Stimulated activated CD8-positive, alpha-beta memory T cell treated with anti-CD3 and anti-CD28 coated beads, Interleukin-15, amount 100 ng/mL, for 4 hours (primary cell): ENCODE measurements at places on chromosomes 11 and 22.
A peak's percentile ranks its signal among the peaks of the same experiment; 100 is the strongest.

GRCh38 chr11:45169310-45170072, 23.1 kb downstream of the PRDM11 start:
- DNase-seq: no peak

GRCh38 chr11:115616971-115617370, 112.8 kb upstream of the CADM1 start:
- DNase-seq: no peak

GRCh38 chr11:30504468-30504867, 81.7 kb downstream of the MPPED2 start:
- DNase-seq: no peak

DNA sequence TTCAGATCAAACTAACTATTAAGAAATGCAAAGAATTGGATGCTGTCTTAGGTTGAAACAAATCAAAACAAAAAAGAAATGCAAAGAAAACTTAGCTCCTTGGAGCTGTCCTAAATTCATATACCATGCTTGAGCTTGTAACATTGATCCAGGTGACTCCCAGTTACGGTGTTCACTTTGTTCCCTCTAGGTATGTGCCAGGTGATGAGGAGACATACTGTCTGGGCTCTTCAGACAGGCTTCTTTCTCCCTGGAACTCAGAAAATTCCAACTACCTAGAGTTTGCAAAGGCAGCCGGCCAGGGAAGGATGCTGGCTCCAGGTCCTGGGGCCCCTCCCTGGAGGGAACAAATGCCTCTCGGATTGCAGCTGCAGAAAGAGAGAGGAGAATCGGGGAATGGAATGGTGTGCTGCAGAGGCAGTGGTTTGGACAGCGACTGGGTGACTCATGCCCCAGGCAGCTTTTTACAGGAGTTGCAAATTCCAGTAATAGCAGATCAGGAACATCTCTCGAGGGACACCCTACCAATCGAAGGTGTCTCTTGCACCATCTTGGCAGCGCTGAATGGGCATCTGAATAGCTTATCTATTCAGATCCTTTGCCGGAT, 12.3 kb upstream of the ASPHD2 start:
- DNase-seq: no peak

DNA sequence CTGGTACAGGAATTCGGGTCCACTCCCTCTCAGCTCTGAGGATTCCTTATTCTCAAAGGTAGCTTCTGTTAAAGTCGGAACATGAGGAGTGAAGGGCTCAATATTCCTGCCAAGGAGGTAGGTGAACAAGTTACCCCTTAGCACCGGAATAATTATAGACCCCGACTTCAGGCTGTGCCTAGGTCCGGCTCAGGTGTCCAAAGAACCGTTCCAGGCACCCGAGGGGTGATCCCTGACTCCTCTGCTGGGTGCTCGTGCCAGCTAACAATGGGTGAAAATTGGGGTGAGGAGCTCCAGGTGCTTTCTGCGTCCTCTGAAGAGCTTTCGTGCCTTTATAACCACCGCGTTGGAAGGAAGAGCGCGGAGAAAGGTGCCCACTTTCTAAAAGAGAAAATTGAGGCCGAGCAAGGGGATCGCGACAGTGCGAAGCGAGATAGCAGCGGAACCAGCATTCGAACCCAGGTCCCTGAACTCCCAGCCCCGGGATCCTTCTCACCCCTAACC, 393 bp downstream of the CYB561A3 start:
- DNase-seq: no peak

- DNase-seq: no peak
These were observed 13.6 kb upstream of the ZNRF3 start for GRCh38 chr22:28869736-28870135.

DNA sequence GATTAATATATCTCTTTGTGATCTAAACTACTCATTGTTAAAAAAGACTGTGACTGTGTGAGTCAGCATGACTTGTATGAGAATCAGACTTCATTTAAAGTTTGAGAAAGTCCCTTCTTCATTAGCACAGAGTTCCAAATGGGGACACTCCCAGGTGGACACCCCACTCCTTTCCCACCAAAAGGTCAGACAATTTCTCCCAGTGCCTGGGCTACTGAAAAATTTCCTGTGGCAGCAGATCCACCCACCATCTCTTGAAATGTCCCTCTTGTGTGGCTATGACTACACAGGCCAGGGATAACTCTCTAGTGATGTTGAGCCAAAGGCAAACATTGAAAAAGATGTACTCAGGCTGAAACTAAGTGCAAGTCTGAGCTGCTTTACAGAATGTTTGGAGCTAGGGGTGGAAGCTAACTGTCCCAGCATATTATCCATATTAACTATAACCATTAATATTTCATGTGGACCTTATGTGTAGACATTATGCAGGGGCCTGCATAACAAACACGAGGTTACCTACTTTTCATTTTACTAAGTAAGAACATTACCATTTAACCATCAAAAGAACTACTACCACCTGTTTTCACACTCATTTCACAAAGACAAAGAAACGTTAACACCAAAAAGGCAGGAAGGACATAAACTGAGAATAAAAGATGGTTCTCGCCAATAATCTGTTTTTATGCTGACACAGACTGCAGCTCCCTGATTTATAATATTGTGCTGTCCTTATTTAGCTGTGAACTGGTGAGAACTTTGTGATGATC, 44.8 kb downstream of the MMP20 start:
- DNase-seq: no peak

- no peak for DNase-seq
These were observed 25.4 kb downstream of the TAF1D start for GRCh38 chr11:93715797-93716396.

DNA sequence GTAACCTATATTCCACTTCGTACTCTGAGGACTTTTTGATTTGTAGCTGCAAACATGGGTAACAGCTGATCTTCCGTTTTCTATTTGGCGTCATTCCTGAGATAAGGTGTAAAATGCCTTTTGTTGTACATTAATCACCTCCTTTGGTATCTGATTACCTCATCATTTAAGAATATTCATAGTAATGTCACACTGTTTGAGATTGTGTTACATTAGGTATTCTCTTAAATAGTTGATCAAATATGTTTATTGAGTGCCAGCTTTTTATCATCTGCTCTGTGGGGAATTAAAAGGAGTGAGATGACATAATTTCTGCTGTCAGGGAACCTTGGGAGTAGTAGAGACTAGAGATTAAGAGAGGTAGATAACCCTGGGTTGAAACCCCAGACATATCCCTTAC, 5.9 kb downstream of the NCAM1 start:
- DNase-seq: no peak

DNA sequence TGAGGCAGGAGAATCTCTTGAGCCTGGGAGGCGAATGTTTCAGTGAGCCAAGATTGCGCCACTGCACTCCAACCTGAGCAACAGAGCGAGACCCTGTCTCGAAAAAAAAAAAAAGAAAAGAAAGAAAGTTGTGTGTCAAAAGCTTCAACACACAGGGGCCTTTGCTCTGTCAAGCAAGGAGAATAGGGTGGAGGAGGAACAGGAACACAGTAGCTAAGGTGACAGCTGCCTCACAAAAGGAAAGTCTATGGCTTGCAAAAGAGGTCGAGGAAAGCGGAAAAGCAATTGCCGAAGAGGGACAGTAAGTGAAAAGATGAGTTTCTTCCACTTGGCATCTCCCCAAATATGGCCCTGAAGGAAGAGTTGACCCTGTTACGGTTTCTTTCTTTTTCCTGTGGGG, 26.5 kb upstream of the TMA7B start:
- no peak for DNase-seq

GRCh38 chr11:123178186-123178585, 16.9 kb downstream of the CLMP start:
- DNase-seq: no peak

- DNase-seq: no peak
These were observed 95.3 kb upstream of the RAG2 start for GRCh38 chr11:36693139-36693843.

DNA sequence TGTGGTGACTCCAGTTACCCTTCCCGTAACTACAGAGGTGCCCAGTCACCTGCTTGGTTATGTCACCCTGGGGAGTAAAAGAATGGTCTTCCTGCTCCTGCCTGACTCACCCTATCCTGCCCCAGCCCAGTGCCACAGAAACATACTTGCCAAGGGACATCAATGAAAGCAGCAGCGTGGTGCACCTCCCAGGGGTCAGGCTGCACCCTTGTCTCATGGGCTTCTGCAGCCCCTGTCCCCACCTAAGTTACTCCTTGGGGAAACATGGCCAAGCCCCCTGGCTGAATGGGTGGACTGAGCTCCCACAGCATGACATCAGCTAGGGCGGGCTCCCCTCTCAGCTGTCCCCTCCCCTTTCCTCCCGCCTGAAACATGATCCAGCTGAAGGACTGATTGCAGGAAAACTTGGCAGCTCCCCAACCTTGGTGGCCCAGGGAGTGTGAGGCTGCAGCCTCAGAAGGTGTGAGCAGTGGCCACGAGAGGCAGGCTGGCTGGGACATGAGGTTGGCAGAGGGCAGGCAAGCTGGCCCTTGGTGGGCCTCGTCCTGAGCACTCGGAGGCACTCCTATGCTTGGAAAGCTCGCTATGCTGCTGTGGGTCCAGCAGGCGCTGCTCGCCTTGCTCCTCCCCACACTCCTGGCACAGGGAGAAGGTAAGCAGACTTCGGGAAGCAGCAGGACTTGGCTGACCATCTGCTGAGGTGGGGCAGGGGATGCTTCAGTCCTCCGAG, at the start of gene HTR3A:
TSS of gene HTR3A (plus strand) at position 368 of the 730 bp plus-strand sequence. CDS start at position 586, 218 bp downstream.
- no peak for DNase-seq

GRCh38 chr22:43142880-43143562, at the start of gene MCAT:
Gene MCAT (minus strand): TSS chr22:43143398. CDS start chr22:43143348, 50 bp downstream.
- DNase-seq: peak; percentile 66

GRCh38 chr11:118251858-118252652, at the start of gene MPZL3:
Gene MPZL3 (minus strand): TSS chr11:118252365. CDS start chr11:118252294, 71 bp downstream.
- DNase-seq: peak; percentile 74

- no peak for DNase-seq
These were observed 125.6 kb downstream of the SPATA19 start for GRCh38 chr11:133719532-133720235.

GRCh38 chr11:15288863-15289262, 174.1 kb downstream of the INSC start:
- no peak for DNase-seq

DNA sequence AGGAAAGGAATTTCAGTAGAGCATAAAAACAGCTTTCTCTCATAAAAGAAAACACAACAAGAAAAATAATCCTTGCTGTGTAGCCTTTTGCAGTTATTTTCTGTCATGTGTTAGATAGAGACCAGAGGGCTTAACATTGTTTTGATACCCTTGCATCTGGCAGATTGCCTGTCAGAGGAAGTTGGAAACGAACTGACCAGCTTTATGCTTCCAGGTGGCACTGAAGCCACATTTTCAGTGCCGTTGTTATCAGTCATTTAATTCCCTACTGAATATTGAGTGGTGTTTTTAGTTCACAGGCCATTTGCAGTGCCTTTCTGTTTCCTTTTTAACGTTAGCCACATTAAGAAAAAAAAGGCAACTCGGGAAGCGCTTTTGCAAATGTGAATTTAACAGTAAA, 21.5 kb upstream of the RAG2 start:
- no peak for DNase-seq

DNA sequence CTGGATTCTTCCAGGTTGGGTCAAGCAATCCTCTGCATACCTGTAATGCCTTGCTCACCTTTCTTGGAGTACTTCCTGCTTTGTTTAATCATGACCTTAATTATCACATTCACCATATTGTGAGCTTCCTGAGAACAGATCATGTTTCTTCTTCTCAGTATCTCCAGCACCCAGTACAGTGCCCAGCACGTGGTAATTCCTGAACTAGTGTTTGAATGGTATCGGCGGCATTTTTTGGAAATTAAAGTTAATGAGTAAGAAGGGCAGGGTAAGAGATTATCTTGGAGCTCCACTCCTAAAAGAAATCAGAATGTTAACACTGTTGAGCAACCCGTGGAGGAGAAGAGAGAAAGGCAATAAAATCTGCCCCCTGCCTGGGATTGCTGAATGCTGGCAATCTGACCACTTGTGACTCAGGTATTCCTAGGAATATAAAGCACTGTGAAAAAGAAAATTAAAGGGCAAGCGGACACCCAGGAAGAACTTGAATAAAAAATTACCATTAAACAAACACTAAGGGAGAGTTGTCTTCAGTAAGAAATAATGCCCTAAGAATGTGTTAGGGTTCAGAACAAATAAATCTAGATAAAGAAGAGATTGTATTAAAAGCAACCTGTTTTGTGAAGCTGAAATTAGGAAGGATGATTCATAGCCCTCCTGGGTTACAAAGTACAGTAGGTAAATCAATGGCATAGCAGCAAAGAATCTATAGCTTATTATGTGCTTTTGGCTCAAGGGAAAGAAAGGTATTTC, 92.9 kb downstream of the PDHX start:
- DNase-seq: no peak

DNA sequence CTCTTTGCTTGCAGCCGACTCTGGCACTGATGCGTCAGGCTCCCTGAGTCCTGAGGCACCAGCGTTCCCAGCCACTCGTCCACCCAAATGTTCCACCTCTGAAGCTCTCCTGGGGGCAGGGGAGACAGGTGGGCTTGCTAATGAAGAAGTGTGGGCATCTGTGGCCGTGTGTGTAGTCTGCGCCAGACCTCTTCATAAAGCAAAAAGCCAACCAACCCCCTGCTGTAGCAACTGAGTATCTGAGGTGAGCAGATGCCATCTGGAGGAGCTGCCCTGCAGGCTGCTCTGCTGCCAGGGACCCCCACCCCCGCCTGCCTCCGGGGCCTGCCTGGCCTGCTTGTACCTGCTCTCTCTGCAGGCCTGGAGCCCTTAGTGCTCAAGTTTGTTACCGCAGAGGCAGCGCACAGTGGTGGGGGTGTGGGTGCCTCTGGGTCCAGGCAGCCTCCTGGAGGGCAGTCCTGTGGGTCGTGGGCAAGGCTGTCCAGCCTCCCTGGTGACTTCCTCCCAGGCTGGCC, 272.5 kb downstream of the TBC1D22A start:
- DNase-seq: no peak

GRCh38 chr11:127334466-127334865, 333.9 kb upstream of the KIRREL3 start:
- no peak for DNase-seq

DNA sequence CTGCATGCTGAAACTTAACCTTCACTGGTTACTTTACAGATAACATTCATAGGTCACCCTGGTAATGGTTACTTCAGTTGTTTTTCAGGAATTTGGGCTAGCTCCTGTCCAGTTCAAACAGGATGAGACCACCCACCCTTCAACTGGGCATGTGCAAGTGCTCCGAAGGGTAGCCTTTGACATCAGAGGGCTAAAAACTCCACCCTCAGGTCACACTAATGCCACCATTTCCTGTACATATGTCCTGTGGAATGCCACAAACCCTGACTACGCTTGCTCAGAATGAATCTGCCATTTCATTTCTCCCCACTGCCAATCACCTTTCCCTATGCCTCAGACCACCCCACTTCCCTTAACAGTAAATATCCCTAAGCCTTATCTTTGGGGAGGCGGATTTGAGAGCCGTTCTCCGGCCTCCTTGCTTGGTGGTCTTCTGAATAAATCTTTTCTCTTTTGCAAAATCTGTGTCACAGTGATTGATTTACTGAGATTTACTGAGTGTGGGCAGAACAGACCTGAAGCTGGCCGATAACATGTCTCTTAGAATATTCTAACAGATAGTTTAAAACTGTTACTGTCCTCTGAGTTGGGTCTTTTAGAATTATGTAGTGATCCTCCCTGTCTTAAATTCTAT, 25.4 kb upstream of the FXYD2 start:
- no peak for DNase-seq

GRCh38 chr11:62680825-62681240, 2.0 kb upstream of the UBXN1 start:
- DNase-seq: no peak

- no peak for DNase-seq
These were observed 32.8 kb downstream of the C2CD3 start for GRCh38 chr11:74138021-74138420.
